BJ (cell line): ENCODE measurements at places on chromosomes 16 and 17.

DNA sequence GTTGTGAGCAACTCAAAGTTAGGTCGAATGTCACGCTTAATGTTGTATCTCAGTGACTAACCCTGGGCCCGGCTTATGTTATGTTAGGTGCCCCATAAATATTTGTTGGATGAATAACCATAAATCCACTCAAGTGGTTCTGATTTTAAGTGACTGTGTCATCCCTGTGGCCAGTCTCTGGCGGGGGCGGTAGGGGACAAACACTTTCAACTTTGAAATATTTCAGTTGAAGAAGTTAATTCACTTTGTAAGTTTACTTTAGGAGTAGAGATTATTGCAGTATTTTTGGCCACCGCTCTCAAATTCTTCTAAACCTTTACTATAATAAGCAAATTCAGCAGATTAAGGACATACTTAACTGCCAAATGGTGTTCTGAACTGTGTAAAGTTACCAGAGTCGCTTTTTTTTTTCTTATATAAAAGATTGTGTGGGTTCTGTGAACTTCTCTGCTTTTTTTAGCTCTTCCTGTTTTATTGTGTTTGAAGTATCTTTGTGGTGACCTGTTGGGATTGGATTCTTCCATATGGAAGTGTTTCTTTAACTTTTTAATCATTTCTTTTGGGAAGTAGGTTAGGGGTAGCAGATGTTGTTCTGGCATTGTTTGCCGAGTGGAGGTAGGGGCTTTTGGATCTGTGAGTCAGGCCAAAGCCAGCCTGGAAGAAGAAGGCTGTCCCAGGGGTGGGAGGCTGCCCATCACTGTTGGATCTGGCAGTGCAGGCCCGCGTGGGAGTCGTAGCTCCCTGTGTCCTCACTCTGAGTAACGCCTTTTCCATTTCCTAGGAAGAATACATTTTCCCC lies 61.4 kb upstream of the TBX2 start:
- DNase-seq: peak; percentile 85

DNA sequence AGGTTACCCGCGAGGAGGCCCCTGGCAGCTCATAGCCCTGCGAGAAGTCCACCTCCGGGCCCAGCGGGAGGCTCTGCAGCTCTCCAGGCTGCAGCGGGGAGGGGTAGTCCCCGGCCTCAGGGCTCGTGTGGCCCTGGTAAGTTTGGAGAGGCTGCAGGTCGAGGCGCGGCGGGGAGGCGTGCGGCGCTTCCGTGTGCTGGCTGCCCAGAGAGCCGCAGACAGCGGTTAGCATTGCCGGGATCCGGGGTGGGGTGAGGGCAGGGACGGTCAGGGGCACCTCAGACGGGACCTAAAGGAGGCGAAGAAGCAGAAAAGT lies 2.8 kb downstream of the SP6 start:
- DNase-seq: no peak

DNA sequence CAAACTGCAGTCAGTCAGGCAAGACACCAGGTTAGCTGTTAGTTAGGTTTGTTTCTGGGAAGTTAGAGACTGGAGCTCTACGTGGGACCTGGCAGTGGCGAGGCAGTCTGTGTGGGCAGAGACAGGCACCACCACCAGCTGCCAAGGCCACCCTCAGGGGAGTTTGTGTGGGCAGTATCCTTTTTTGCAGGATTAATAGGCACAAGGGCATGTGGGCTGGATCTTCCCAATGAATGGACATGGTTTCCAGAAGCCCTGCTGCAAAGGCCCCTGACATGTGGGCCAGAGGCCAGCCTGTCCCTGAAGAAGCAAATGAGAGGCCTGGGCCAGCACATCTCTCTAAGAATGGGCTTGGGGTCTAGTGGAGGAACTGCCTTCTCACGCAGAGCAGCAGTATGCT lies 19.2 kb upstream of the SREBF1 start:
- no peak for DNase-seq

DNA sequence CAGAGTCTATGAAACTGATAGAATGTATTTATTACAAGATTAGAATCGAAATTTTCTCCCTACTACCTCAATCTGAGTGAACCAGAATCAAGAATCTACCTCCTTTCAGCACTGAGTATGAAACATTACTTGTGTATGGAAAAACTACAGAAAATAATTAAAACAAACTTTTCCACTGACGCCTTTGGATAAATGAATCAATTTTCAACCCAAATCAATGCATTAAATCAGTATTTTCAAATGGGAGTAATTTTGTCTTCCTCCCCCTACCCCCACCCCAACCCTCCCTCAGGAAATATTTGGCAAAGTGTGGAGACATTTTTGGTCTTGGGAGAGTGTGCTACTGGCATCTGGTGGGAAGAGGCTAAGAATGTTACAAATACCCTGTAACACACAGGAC lies 7.8 kb upstream of the ABCA10 start:
- no peak for DNase-seq

GRCh38 chr16:28592511-28592910 lies 4.3 kb downstream of the SULT1A2 start:
- no peak for DNase-seq

DNA sequence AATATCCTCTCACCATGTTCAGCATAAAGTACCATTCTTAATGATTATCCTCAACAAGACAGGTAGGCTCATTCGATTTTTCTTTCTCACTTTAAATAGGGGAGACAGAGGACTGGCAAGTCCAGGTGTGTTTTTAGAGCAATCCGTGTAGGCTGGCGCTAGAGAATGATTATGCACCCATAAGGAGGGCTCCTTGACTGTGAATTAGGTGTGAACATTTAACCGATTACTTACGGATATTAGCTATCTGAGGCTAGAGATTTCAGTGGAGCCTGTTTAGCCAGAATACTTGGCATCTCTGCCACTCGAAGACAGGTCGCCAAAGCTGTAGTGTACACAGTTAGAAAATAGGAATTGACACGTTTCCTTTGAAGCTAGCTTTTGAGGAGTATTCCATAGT lies 1.9 kb downstream of the SEC14L1 start:
- no peak for DNase-seq

DNA sequence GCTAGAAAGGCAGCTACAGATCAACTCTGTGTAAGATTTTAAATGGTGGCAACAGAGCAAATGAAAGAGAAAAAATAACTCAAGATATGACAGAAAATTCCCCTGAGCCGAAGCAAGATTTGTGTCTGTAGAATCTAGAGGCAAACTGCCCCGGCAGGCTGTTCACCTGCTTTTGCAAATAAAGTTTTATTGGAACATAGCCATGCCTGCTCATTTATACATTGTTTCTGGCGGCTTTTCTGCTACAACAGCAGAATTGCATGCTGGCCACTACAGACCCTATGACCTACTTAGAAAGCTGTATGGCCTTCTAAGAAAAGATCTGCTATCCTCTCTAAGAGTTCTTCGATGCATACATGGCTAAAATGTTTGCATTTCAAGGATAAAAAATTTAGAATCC lies 119.5 kb downstream of the SALL1 start:
- no peak for DNase-seq
